ENCODE measurements at places on chromosomes 7 and 10.

- no peak for DNase-seq
Measured at GRCh38 chr10:5943536-5943935, 33.8 kb downstream of the IL15RA start.

DNA sequence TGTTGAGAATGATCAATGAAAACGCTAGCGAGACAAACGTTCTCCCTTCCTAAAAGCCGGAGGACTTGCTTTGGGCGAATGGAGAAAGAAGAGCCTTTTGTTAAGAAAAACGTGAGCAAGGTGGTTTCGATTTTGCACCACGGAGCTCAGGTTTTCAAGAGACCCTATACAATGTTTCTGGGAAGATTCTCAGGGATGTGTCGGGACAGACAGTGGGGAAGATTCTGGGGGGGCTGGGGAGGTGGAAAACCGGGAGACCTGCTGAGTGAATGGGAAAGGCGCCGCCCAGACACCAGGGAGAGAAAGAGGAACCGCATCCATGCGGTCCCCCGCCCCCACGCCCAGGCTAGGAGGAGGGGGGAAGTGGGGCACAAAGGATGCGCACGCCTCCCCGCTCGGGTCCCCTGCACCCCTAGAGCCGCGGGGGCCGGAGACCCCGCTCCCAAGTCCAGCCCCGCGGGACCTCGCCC is 745 bp downstream of the YWHAG start:
- DNase-seq, result peak; percentile 28

DNA sequence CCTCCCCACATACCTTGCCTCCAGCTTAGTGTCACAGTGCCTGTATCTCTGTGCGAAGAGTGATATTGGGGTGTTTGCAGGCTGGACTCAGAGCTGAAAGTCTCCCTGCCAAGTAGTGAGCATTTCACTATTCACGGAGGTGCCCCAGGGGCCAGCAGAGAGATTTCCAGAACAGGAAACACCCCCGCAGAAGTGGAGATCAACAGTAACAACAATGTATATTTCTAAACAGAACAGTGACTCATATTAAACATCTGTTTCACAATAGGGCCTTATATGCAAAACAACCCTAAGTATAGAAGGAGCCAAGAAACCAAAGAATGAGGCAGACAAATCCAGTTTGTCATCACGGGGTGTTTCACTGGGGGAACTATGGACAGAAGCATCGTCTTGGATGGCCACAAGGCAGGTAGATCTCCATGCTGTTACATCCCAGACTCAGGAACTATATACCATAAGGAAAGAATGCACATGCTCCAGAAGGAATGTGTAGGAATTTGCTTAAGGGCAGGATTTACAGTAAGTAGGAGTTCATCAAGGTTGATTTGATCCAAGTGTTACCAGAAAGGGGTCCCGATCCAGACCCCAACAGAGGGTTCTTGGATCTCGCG is 29.3 kb upstream of the CCL24 start:
- DNase-seq, result no peak

GRCh38 chr10:94066411-94066810 is 72.7 kb downstream of the PLCE1 start:
- no peak for DNase-seq

DNA sequence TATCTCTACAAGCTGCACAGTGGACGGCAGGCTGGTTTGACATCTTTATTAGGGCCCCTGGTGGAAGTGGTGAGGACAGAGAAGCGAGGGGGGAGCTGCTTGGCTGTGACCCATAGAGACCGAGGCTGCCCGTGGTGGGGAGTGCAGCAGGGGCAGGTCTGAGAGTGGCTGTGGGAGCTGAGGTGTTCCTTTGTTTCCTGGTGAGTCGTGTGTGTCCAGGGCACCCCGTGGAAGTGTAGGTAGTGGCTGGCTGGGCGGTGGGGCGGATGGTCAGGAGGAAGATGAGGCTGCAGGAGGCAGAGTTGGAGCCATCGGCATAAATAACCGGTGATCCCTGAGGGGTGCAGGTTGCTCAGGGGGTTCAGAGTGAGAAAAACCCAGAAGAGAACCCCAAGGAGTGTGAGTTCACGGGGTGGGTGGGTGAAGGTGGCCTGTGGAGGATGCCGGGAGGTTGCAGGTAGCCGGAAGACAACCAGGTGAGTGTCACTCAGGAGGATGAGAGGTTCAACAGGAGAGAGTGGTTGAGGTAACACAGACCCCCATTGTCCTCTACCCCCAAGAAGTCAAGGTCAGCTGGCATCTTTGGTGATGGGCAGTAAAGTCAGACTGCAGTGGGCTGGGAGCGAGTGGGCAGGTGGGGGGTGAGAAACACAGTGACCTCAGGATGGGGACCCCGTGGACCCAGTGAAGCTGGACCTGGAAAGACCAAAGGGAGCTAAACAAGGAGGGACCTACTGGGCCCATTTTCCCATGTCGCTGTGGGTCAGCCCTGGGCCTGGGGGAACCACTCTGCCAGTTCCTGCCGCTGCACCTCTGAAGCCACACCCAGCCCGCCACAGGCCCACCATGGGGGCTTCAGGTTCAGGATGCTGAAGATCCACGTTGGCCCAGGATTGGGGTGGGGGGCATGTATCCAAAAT is 7.8 kb downstream of the ATP6V0E2 start:
- no peak for DNase-seq

GRCh38 chr7:99156649-99157048 is 12.7 kb upstream of the SMURF1 start:
- DNase-seq, result no peak

- DNase-seq, result no peak
Measured at GRCh38 chr10:101330631-101331225, 23.2 kb upstream of the BTRC start.

GRCh38 chr7:57412168-57412567 is 37.8 kb upstream of the ZNF716 start:
- DNase-seq, result no peak

DNA sequence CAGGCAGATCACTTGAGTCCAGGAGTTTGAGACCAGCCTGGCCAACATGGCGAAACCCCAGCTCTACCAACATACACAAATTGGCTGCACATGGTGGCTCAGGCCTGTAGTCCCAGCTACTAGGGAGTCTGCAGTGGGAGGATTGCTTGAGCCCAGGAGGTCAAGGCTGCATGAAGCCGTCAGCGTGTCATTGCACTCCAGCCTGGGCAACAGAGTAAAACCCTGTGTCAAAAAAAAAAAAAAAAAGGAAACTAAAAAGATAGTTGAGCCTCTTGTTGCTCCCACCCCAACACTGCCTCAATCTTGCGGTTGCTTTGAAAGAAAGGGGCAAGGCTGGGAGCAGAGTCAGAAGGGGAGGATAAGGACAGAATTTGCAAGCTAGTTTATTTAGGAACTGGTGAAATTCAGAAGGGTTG is 69.9 kb downstream of the SYPL1 start:
- DNase-seq, result no peak

DNA sequence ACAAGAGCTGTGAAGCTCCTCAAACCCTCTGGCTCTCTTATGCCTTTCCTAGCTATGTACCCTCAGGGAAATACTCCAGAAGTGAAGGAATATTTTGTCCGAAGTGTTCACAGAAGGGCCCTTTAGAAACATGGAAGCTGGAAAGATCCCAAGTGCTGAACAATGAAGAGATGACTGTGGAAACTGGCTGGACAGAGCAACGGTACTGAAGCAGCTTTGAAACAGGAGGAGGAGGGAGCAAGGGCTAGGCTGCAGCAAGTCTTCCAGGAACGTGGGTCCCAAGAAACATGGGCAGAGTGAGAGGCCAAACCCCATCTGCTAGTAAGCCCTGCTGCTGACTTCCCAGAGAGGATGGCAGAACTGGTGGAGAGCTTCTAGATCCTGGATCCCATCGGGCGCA is 3.0 kb upstream of the PSAP start:
- no peak for DNase-seq

GRCh38 chr7:82700741-82701140 is 257.2 kb upstream of the CACNA2D1 start:
- DNase-seq, result no peak

- DNase-seq, result no peak
Measured at GRCh38 chr10:22931948-22932347, 4.1 kb downstream of the ARMC3 start.
